Stimulated activated CD8-positive, alpha-beta memory T cell treated with anti-CD3 and anti-CD28 coated beads, Interleukin-7, amount 100 ng/mL, for 24 hours (primary cell): ENCODE measurements at places on chromosomes 1 and 21.

GRCh38 chr1:206962272-206962671 is 8.0 kb downstream of the FCAMR start:
- no peak for DNase-seq

DNA sequence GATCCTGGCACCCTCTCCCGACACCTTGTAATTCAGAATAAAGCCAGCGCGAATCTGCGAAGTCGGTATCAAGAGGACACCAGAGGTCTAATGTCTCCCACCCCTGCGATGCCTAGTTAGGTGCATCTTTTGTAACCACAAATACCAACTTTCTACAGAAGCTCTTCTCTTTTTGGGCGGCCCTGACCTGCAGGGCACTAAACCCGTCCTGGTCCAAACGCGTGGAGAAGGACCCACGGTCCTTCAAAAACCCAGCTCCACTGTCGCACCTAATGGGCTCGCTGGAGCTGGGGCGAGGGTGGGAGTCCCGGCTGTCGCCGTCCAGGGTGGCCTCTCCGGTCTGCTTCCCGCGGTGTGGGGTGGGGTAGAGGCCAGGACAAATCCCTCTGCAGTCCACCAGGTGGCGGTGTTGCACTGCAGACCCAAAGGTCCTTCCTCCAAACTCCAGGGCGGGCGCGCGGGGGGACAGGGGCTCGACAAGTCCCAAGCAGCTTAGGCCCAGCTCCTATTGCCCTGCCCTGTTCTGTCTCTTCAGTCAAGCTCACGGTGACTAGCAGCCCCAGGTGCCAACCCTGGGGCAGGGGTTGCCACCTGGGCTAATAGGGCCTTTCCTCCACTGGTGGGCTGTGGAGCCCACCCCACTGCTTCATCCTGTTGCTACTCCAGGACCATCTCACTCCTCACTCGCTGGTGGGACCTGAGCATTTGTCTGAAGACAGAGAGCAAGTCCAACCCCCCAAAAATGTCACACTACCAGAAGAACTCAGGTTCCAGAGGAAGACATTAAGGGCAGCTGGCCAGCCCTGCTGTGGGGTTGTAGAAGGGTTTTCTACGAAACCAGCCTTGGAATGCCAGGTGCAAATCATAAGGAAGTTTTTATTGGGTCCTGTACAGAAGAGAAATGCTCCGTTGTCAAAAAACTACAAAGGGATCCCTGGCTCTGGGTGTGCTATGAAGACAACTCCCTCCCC is 2.8 kb downstream of the HES3 start:
- DNase-seq: peak; percentile 55

DNA sequence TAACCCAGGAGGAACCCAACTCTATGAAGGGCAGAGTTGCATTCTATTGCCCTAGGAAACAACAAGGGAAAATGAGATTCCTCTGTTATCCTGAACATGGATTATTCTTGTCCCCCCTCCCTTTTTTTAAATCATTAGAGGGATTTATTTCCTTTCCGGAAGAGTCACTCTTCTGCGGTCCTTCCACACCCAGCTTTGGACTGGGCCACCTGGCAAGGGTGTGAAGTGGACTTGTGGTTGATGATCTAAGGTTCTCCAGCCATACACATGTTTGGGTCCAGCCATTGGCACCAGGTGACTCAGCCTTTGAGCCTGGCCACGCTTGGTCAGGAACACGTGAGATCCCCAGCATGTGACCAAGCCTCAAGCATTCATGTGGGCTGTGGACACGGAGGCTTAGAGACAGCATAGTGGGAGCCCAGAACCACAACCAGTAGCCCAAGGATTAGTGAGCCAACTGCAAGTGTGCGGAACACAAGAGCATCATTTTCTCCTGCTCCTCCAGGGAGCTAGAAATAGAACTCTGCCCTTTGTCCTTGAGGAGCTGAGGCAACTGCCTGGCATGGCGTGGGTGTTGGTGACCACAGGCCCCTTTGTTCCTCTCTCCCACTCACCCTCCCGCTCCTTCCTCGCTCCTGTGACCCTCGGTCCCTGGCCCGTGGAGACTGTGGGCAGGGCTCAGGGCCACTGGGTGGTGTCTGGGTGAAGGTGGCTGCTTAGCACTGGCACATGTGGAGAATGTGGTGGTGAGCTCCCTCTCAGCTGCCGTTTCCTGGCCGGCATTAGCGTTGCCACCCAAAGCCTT is 50.1 kb downstream of the NENF start:
- DNase-seq: no peak

GRCh38 chr1:199995096-199995685 is 32.3 kb upstream of the NR5A2 start:
- DNase-seq: no peak

- no peak for DNase-seq
Measured at GRCh38 chr1:117173691-117174090, 37.0 kb downstream of the VTCN1 start.

- DNase-seq: no peak
Measured at GRCh38 chr1:34762474-34763141, 3.1 kb downstream of the GJB4 start.

DNA sequence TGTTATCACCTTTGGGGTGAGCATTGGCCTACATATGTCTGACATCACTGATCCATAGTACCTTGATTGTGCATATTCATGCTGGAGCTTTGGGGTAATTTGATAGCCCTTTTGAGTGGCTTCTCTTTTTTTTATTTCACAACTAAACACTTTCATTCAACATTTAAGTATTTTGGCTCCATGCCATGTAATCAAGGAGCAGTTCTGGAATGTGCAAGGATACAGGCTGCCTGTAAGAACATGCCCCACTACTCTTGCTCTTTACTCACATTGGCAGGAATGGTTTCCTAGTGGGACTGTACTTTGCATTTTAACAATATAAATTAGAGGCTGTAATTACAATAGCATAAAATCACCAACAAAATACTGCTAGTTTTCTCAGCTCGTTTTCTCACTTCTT is 300.7 kb upstream of the SPAG17 start:
- no peak for DNase-seq

DNA sequence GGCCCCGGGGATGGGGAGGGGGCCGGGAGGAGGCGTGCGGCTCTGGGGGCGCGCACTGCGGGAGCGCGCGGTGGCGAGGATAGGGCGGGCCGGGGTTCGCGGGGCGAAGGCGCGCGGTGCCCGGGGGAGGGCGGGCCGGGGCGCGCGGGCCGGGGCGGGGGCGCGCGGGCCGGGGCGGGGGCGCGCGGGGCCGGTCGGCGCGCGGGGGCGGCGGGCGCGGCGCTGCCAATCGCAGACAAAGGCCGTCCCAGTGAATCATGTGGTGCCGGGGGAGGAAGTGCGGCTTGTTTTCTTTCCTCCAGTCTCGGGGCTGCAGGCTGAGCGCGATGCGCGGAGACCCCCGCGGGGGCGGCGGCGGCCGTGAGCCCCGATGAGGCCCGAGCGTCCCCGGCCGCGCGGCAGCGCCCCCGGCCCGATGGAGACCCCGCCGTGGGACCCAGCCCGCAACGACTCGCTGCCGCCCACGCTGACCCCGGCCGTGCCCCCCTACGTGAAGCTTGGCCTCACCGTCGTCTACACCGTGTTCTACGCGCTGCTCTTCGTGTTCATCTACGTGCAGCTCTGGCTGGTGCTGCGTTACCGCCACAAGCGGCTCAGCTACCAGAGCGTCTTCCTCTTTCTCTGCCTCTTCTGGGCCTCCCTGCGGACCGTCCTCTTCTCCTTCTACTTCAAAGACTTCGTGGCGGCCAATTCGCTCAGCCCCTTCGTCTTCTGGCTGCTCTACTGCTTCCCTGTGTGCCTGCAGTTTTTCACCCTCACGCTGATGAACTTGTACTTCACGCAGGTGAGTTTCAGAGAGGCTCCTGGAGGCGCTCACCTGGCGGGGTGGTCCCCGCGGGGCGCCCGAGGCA is at the start of gene GPR137B:
Gene GPR137B, plus strand, starts transcription at position 287 of the 851 bp plus-strand sequence. Its CDS starts 84 bp downstream, at position 371.
- DNase-seq: peak; percentile 32

GRCh38 chr1:246971090-246971721 is 36.7 kb downstream of the ZNF695 start:
- DNase-seq: peak; percentile 8

DNA sequence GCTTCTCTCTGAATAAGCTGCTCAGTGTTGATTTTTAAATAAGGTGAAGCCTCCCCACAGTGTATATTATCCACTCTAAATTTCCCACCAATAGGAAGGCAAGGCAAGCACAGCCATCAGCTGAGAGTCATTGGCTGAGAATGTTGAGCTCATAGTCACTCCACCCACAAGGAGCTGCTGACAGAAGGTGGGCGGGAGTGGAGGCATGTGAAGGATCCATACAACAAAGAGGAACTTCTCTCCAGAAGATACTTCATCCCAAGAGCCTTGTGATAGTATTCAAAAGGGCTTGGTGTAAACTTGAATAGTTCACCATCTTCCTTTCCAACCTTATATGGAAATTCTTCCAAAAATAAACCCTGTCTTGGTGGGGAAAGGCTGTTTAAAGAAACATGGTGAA is 42.8 kb downstream of the SAMD13 start:
- no peak for DNase-seq

GRCh38 chr1:41559331-41559730 is 74.8 kb upstream of the EDN2 start:
- DNase-seq: no peak

DNA sequence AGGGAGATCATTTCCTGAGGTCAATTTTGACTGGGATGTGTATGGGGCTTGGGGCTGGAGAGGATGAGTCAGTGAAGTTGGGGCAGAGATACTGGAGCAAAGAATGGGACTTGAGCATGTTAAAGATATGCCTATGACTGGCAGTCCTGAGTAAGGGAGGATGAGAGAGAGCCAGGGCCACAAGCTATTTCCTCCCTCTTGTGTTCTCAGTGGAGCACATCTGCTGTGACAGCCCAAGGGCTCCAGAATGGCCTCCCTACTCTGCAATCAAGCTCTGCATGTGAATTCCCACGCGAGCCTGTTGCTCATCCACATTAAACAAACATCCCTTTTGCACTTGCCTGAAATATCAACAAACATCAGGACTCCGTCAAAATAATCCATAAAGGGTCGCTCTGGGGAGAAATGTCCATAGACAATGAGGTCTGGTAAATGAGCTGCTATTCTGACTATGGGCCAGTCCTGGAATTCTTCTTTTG is 9.2 kb downstream of the ADCY10 start:
- no peak for DNase-seq

DNA sequence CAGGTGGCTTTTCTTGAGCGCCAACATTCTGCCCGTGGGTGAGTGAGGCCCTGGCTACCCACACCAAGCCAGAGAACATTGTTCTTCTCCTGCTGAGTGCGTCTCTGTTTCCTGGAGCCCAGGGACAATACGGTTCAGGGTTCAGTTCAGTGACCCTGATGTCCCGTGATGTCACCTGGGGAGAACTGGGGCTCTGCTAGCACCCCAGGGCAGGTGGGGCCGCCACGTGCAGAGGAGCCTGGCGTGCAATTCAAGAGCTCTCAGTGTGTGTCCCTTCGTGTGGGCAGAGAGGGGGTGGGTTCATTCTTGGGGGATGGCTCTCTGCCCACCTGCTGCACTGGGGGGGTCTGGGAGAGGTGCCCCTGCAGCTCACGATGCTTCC is 18.2 kb upstream of the PEX10 start:
- no peak for DNase-seq

DNA sequence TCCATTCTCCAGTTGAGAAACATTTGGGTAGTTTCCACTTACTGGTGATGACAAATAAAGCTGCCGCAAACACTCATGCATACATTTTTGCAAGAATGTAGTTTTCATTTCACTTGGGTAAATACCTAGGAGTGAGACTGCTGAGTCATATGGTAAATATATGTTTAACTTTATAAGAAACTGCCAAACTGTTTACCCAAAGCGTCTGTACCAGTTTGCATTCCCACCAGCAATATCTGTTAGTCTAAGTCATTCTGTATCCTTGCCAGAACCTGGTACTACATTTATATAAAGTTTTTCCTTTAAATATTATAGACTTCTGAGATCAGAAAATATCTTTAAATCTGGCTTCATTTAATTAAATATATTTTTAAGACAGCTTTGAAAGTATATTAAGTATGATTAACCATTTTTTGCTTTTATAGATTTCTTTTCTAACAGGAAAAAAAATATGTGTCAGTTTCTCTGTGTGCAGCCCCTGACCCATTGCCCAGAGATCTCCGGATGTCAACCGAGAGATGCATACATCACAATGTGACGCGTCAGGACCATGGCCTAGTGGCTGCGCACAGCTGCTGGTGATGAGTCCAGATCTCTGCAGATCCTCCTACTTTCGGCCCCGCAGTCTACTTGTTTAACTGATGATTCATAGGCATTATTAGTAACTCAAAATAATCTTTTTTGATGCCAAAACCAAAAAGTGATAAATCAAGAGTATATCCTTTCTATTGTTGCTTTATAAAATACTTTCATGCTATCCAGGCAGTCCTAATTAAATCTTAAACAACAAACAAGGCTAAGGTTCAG is 227.1 kb upstream of the MAP1LC3C start:
- DNase-seq: no peak

- DNase-seq: no peak
Measured at GRCh38 chr1:90175490-90176167, 180.7 kb downstream of the ZNF326 start.

GRCh38 chr1:224192082-224192788 is 9.2 kb downstream of the DEGS1 start:
- no peak for DNase-seq

DNA sequence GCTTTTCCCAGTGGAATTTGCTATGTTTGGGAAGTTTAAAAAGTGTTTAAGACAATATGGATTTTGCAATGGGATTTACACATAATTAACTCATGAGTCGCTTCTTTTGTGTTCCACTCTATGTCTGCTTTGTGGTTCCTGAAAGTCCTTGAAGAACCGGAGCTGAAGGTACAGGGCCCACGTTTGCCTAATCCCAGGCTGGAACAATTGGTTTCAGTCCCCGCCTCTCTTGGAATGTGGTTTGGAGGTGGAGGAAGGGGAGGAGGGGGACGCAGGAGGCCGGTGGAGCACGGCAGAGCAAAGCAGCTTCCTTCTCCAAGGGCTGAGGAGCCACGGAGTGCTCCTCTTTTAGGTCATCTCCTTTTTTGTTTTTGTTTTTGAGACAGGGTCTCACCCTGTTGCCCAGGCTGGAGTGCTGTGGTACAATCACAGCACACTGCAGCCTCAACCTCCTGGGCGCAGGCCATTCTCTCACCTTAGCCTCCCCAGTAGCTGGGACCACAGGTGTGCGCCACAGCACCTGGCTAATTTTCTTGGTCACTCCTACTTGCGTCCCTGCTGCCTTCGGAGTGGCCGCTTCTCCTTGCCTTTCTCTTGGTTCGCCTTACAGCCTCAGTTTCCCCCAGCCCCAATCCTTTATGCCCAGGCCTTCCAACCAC is 129.5 kb upstream of the ERRFI1 start:
- no peak for DNase-seq

- no peak for DNase-seq
Measured at GRCh38 chr1:95180371-95180770, 53.6 kb upstream of the RWDD3 start.

- no peak for DNase-seq
Measured at GRCh38 chr1:234925440-234926263, 203.0 kb downstream of the TOMM20 start.

DNA sequence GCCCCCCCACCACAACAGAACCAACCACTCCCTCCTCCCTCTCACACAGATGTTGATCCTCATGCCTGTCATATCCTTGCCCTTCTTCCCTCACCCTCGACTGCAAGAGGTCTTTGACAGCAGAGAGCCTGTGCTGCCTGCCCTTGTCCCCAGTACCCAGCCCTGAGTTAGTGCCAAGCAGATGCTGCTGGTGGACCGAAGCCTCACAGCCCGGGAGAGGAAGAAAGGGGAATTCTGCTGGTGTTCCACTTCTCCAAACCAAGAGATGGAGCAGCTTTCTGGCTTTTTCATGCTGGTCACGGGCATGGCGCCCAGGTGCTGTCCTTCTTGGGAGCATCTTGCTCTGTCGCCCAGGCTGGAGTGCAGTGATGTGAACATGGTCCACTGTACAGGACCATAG is 69.1 kb downstream of the SLC66A1 start:
- DNase-seq: no peak

- DNase-seq: no peak
Measured at GRCh38 chr1:13550663-13551062, 33.0 kb upstream of the PDPN start.
